ENCODE measurements at places on chromosomes 16 and 17.

DNA sequence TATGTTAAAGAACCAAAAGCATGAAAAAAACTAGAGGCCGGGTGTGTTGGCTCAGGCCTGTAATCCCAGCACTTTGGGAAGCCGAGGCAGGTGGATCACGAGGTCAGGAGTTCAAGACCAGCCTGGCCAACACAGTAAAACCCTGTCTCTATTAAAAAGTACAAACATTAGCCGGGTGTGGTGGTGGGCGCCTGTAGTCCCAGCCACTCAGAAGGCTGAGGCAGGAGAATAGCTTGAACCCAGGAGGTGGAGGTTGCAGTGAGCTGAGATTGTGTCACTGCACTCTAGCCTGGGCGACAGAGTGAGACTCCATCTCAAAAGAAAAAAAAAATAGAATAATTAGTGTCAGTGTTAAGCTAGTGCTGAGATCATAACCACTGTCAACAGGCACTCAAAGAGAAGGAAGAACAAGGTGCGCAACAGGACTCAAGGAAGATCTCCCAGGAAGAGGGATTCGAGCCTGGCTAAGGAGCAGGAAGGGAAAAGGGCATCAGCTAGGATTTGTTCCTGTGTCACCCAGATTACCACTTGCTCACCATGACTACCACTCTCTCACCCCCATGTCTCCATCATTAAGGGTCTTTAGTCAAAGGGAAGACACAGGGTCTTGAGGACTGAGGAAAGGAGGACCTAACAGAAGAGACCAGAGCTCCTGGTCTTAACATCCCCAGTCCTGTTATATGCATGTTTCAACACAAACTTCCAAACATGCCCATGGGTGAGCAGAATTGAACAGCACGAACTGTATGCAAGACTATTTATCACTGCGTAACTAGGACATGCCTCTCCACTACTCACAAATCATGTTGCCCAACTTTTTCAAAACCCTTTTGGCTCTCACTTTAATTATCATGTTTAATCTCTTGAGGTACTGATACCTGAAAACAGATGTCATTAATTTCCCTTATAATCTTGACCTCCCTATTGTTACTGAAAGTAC is 88.3 kb upstream of the PLEKHM1 start:
- no peak for DNase-seq

GRCh38 chr16:55559233-55559632 is 7.3 kb upstream of the CAPNS2 start:
- no peak for DNase-seq

DNA sequence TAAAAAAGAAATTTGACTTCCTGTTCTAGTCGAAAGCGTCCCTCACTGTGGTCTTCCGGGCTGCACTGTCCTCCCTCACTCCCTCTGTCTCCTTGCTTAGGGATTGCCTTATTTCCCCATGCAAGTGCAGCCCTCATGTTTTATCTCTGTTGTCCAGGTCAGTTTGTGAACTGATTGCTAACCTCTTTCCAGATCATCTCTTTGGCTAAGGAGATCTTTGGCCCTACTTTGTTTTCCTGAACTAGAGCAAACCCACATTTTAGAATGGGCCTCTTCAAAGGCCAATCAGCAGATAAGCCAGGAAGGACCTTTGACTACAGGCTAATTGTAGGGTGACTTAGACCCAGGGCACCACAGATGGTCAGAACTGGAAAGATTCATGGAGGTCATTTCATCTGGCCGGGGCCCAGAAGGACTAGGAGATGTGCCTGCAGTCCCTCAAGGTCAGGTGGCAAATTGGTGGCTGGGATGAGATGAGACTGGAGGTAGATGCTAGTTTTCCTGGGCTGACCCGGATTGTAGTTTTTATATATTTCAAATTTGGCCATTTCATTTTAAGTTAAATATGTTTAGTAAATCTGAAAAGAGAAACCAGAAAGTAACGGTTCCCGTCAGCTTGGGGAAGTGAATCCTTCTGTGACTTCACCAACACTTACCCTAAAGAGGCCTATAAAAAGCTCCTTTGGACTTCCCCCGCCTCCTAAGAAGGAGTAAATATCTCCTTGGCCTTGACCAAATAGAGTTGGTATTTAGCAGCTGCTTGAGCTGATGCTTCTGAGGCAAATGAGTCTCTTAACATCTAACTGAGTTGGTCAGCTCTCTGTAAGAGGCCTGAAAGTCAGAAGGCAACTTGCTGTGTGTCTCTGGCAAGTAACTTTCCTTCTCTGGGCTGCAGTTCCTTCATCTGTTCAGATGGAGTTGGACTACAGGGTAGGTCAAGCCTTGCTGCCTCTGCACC is 6.2 kb upstream of the SLC25A19 start:
- DNase-seq, result no peak

DNA sequence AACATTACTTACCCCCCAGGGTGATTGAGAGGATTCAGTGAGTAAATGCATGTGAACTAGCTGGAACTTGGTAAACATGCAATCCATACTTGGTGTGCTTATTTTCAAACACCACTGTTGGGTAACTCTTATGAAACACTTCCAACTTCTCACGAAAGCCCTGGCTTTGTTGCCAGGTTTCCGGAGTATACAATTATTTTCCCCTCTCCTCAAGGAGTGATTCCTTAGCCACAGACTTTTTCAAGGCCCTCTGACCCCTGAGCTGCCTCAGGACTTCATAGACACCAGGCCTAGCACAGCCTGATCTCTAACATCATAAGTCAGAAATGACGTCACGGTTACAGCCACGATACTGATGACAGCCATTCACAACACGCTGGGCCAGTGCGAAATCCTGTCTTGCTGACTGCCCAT is 27.6 kb downstream of the HSD17B2 start:
- no peak for DNase-seq

DNA sequence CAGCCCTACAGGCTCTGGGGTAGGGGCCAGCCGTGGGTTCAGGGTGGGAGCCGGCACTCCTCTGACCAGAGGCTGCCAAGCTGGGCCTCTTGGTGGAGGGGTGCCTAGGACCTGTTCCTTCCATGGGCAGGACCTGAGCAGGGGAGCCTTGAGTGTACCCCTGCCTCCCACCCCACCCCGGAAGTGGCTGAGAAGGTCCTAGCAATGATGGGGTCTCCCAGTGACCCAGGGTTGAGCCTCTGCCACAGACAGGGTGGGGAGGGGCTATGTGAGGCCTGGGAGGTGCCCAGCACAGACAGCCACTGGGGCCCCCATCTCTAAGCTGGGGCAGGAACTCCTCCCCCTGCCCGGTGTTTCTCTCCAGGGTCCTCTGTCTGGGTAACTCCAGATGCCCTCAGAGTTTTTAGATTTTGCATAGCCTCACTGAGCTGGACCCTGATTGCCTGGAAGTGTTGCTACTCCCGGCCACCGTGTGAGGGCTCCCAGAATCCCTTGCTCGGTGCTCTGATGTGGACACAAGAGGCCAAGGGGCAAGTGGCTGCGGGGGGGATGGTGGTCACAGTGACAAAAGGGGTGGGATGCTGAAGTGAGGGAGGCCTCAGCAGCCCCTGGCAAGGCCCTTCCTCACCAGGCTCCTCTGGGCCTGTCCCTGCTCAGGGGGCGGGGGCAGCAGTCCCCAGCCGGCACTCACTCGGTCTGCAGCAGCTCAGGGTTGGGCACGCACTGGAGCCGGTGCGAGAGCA is 6.4 kb upstream of the MTSS2 start:
- DNase-seq, result no peak

DNA sequence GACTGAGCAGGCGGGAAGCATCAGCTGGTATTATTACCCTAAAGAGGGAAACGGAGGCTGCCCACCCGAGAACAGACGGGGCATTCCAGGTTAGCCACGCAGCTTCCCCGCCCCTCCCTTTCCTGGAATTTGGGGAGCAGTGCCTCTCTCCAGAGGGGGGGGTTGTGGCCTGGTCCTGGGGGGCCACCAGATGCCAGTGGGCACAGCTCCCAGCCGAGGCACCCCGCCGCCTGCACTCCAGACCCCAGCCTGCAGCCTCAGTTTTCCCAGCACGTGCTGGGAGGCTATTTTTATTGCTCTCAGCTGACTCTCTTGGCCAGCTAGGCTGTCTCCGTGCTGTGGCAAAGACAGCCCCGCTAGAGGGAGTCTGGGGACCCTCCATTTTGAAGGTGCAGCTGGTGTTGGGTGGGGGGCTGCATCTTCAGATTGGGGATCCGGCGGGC is 62.7 kb upstream of the GSE1 start:
- no peak for DNase-seq

DNA sequence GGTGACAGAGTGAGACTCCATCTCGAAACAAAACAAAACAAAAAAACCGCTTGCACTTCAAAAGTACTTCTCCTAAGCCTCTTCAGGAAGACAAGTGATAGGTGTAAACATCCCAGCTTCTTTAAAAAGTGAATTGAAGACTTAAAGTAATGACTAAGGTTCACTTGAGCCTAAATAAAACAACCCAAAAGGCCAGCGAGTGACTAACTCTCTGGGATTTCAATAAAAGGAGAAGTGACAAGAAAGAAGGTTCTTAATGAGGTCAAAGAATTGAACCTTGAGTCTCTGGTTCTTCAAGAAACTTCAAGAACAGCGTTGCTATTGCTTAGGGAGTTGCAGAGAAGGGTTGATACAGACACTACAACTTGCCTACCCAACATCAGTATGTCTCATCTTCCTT is 42.2 kb downstream of the STX8 start:
- DNase-seq, result no peak

- no peak for DNase-seq
Measured at GRCh38 chr17:16419929-16420271, 4.5 kb downstream of the TRPV2 start.

GRCh38 chr17:30244853-30245385 is 9.4 kb upstream of the SLC6A4 start:
- no peak for DNase-seq

DNA sequence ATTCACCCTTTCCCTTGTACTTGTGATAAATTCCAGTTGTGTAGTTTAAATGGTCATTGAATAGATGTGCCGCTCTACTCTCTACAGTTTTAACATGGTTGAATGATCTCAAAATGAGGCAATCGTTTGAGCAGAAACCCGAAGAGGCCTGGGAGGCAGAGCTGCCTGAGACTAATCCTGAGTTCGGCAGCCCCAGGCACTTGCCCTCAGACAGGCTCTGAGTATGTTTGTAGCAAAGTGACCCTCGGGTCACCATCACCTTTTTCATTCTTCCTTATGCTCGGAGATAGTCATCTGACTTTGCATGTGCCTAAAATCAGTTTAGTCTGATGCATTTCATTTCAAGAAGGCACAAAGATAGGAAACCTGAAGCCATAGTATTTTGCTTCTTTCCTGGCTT is 184.0 kb upstream of the RBFOX1 start:
- DNase-seq, result no peak

GRCh38 chr16:69408475-69408874 is 15.9 kb upstream of the CYB5B start:
- no peak for DNase-seq

DNA sequence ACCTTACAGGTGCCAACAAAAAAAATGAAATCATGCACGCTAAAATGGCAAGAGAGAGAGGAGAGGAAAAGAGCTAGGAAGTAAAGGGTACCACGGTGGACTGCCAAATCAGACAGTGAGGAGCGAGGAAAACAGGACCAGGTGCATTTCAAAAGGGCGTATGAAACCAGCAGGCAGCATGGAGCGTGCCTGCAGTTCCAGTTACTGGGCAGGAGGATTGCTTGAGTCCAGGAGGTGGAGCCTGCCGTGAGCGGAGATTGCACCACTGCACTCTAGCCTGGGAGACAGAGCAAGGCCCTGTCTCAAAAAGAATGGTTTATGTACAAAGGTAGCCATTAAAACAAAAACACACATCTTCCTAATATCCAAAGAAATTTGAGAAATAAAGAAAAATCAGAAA is 16.4 kb downstream of the USP36 start:
- DNase-seq, result no peak

DNA sequence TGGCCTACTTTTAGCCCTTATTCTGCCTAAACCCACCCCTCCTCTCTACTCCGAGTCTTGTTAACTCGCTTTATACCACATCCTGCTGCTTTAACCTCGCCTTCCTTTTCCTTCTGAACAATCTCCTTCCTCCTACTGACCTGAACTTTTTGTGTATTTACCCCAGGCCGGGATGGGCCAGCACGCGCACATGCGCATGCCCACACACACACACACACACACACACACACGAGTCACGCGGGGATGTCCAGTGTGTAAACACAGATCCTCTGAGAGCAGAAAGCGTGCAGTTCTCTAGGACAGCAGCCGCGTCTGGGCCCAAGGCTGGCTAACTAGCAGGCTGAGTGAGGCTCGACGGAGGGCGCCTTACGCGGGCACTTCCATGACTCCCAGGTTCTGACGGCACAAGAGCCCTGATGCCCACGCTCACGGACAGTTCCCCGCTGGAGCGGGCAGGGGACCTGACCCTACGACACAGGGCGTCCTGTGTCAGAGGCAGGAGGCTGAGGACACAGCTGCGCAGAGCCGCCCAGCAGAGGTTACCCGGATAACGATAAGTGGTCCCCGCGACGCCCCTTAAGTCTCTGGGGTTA is 610 bp downstream of the PIK3R5 start:
- DNase-seq, result no peak

- no peak for DNase-seq
Measured at GRCh38 chr16:80355335-80355734, 185.5 kb upstream of the DYNLRB2 start.

GRCh38 chr16:21256636-21257035 is 21.5 kb downstream of the CRYM start:
- DNase-seq, result no peak

DNA sequence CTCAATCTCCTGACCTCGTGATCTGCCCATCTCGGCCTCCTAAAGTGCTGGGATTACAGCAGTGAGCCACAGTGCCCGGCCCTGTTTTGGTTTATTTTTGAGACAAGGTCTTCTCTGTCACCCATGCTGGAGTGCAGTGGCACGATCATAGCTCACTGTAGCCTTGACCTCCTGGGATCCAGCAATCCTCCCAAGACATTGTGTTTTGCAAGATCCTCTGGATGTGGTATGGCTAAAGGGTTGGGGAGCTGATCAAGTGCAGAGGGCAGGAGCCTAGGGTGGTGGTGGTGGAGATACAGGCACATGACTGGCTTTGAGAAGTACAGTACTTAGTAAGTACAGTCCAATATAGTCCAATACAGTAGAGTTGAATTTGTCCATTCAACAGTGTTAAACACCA is 16.6 kb upstream of the TNS4 start:
- no peak for DNase-seq

- no peak for DNase-seq
Measured at GRCh38 chr17:4849011-4849536, 15.9 kb downstream of the MINK1 start.

DNA sequence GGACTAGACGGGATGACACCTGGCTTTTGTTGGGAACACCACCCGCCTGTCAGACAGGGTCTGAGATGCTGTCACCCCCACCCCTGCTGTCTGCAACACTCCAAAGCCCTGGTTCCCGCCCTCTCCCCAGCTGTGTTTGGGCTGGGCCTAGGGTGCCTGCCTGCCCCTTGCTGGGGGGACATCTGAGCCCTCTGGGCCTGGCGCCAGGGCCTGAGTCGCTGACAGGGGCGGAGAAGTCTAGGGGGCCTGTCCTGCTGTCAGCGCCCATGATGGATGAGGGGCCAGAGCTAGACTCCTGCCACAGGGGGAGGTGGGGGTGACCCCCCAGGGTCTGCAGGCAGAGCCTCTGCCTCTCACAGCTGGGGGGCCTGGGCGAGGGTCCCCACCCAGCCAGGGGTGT is 7.6 kb upstream of the PKMYT1 start:
- DNase-seq, result no peak

DNA sequence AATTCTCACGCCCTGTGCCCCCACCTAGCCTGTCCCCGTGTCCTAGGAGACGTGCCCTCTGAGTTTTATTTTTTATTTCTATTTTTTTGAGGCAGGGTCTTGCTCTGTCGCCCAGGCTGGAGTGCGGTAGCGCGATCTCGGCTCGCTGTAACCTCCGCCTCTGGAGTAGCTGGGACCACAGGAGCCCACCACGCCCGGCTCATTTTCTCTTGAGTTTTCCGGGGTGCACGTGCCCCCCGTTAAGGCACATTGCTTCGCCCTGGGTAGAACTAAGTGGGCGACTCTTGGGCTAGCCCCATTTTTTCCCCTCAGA is 655 bp upstream of the KLHDC4 start:
- no peak for DNase-seq
